ENCODE measurements at places on chromosomes 3 and 15.

DNA sequence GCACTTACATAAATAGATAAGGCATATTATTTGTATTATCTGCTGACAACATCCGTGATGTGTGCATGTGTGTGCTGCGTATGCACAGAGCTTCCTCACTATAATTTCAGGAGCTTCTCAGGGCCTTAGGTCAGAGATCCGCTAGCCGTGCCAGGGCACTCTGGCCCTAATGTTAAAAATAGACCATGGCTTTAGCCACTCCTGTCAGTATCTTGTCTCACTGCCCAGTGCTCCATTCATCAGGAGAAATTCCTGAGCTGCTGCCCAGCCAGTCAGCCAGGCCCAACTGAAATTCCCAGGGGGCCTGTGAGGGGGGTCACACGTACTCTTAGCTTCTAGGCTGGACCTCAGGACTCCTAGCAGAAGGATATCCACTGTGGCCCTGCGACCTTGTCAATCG, 70.0 kb upstream of the ABHD2 start:
- no peak for DNase-seq

DNA sequence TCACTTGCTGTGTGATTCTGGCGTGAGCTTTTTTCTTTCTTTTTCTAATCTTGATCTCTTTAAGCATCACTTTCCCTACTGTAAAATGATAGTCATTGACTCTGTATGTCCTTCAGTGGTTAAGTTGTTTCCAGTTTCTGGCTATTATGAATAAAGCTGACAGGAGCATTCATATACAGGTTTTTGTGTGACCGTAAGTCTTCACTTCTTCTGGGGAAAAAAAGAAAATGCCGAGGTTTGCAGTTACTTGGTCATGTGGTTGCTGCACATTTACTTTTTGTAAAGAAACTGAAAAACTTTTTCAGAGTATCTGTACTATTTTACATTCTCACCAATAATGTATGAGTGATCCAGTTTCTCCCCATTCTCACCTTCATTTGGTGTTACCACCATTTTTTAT, 247.4 kb upstream of the RBMS3 start:
- no peak for DNase-seq

- DNase-seq, result no peak
Observed at GRCh38 chr3:16300881-16301359, 35.9 kb downstream of the OXNAD1 start.

GRCh38 chr3:185931777-185932612, 5.8 kb downstream of the TRA2B start:
- DNase-seq, result no peak

GRCh38 chr3:133915685-133916658, 20.3 kb upstream of the RAB6B start:
- DNase-seq, result no peak

- DNase-seq, result no peak
Observed at GRCh38 chr3:31917303-31918005, 63.6 kb downstream of the OSBPL10 start.

GRCh38 chr3:28290863-28291300, 49.5 kb downstream of the CMC1 start:
- no peak for DNase-seq
